ENCODE measurements at places on chromosomes 1 and 21.

DNA sequence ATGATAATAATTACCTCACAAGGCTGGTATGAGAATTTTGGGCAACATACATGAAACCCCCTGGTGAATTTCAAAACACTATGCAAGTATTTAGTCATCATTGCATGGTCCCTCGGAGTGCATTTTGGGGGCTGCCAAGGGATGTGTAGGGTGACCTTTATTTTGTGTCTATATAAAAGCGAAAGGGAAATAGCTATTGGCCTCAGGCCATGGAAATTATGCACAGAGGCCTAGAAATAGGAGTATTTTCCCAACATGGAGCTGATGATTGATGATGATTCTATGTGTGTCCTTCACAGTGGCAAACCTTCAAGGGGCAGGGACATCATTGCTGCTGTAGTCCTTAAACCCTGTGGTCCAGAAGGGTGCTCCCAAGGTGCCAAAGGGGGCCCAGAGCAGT is 265.5 kb downstream of the ST6GALNAC3 start:
- no peak for DNase-seq

DNA sequence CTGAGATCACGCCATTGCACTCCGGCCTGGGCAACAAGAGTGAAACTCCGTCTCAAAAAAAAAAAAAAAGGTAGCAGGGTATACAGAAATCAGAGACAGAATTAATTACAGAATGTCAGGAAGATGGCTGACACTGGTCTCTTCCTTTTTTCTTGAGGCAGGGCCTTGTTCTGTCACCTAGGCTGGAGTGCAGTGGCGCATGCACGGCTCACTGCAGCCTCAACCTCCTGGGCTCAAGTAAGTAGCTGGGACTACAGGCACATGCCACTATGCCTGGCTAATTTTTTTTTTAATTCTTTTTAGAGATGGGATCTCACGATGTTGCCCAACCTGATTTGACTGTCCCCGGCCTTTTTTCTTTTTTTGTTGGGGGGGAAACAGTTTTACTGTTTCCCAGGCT is 16.4 kb downstream of the RNU5D-1 start:
- DNase-seq: no peak

GRCh38 chr1:12568009-12568767 is 49.8 kb downstream of the DHRS3 start:
- peak; percentile 32 for DNase-seq

GRCh38 chr1:50332941-50333594 is 90.2 kb downstream of the DMRTA2 start:
- DNase-seq: peak; percentile 62

- peak; percentile 74 for DNase-seq
Observed at GRCh38 chr21:39006571-39007311, 176.5 kb downstream of the PSMG1 start.

DNA sequence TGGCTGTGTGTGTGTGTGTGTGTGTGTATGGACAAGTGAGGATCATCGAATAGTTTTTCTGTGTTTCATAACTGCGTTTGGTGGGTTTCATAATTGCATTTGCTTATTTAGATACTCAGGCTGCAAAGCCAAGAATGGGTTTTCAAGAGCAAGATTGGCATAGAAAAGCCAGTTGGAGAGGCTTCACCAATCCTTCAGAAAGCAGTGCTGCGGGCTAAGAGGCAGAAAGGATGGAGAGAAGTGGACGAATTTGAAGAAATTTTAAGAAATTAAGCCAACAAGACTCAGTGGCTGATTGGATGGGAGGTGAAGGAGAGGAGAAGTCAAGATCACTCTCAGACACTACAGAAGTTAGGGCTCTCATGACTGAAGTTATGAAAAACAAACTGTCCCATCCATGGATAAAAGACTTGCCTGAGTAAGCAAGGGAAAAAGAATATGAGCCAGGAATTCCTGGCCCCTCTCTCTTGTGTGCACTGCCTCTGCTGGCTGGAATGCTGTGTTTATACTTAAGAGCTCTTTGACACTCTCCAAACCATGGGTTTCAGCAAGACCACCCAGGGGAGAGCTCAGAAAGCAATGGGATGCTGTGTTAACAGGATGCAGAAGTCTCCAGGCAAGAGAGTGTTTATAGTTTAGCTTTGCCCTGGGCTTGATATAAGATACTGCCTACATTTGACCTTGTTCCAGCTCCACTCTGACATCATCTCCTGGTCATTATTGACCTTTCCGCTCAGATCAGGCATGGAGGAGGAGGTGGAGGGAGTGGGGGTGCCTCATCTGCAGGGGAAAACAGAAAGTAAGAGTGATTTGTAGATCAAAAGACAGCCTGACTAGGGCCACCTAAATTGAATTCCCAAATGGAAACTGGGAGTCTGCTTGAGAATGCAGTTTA is 232.0 kb upstream of the PLXNA2 start:
- no peak for DNase-seq

DNA sequence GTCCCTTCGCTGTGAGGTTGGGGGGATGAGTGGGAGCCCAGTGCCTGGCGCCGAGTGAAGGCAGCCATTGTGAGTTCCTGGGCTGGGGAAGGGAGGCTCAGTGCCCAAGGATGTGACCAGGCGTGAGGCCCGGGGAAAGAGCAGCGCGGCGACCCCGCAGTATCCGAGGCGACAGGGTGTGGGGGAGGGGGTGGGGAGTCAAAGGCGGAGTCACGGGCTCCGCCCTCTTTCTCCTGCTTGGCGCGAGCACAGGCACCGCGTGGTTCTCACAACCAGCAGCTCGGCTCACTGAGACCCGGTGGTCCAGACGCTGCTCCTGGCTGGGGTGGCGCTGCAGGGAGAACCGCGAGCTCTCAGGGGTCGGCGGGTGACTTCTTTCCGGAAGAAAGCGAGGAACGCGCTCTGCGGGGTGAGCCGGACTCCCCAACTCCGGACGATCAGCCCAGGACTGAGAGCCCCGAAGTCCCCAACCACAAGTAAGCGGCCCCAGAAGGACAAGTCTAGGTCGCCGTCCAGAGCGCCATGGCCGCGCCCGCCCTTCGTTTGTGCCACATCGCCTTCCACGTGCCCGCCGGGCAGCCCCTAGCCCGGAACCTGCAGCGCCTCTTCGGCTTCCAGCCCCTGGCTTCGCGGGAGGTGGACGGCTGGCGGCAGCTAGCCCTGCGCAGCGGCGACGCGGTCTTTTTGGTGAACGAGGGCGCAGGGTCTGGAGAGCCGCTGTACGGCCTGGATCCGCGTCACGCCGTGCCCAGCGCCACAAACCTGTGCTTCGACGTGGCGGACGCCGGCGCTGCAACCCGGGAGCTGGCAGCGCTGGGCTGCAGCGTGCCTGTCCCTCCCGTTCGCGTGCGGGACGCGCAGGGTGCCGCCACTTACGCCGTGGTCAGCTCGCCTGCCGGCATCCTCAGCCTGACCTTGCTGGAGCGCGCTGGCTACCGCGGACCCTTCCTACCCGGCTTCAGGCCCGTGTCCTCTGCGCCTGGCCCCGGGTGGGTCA is at the start of gene HPDL:
TSS of gene HPDL (plus strand) at position 269 of the 997 bp plus-strand sequence. CDS start at position 523, 254 bp downstream.
- peak; percentile 82 for DNase-seq

DNA sequence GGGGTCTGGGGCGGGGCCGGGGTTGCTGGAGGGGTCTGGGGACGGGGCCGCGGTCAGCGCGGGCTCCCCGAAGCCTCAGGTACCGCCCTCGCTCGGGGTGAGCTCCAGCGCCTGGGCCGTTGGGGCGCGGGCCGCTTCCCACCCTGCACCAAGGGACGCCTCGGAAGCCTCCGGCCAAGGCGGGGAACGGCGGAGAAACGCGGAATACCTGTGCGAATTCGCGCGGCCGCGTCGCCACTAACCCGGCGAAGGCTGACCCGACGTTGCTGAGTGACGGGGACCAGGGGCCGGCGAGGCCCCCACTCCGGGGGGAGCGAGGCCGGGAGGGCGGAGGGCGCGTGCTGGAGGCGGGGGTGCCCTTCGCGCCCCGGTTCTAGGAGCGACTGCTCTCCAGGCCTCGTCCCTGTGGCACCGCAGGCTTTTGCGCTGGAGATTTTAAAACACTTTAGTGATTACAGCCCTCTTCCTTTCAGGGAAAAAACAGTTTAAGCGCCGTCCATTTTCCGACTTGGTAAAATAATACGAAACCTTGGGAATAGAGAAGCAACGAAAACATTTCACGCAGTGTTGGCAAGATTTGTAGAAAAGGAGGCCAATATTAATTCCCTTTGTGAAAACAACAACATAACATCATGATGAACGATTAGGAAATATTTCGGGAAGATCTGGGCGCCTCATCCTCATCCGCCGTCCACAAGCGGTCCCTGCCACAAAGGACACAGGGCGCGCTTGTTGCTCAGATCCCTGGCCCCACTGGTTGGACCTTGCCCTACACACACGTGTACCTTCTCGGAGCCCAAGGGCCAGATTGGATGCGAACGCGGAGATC is 971 bp upstream of the GNG4 start:
- no peak for DNase-seq

- no peak for DNase-seq
Observed at GRCh38 chr1:224500796-224501195, 66.2 kb upstream of the WDR26 start.

- DNase-seq: no peak
Observed at GRCh38 chr1:212777151-212777550, 14.4 kb downstream of the NSL1 start.

GRCh38 chr21:38979271-38980121 is 173.8 kb downstream of the ETS2 start:
- DNase-seq: no peak

DNA sequence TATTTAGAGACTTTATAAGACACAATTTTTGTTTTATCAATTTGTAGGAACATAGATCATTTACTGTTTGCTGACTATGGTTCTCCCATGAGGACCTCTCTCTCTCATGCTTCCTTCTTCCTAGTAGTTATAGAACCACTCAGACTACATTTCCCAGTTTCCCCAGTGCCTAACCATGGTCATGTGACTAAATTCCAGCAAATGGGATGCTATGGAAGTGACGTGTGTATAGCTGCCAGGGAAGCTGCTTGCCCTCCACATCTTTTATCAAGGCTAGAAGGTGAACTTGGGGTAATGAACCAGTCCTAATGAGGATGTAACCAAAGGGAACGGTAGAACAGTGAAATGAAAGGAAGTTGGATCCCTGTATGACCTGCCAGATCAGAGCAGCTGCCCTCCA is 184.0 kb downstream of the MIS18A start:
- DNase-seq: no peak

GRCh38 chr1:238272145-238272544 is 381.4 kb upstream of the ZP4 start:
- DNase-seq: no peak

DNA sequence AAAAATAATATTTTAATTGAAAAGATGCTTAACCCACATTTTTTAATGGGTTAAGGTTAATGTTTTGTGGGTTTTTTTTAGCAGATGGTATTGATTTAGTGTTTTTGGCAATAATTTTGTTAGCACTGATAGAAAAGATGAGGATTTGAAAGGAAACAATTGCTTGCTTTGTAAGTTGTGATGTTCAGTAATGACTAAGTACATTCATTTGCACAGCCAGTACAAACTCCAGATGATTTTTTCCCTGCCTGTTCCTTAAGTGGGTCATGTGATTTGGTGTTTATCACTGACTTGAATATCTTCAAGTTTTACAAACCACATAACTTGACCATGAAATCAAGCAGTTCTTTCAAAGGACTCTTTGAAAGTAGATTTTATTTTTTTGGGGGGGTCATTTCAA is 15.0 kb downstream of the DISP1 start:
- no peak for DNase-seq

DNA sequence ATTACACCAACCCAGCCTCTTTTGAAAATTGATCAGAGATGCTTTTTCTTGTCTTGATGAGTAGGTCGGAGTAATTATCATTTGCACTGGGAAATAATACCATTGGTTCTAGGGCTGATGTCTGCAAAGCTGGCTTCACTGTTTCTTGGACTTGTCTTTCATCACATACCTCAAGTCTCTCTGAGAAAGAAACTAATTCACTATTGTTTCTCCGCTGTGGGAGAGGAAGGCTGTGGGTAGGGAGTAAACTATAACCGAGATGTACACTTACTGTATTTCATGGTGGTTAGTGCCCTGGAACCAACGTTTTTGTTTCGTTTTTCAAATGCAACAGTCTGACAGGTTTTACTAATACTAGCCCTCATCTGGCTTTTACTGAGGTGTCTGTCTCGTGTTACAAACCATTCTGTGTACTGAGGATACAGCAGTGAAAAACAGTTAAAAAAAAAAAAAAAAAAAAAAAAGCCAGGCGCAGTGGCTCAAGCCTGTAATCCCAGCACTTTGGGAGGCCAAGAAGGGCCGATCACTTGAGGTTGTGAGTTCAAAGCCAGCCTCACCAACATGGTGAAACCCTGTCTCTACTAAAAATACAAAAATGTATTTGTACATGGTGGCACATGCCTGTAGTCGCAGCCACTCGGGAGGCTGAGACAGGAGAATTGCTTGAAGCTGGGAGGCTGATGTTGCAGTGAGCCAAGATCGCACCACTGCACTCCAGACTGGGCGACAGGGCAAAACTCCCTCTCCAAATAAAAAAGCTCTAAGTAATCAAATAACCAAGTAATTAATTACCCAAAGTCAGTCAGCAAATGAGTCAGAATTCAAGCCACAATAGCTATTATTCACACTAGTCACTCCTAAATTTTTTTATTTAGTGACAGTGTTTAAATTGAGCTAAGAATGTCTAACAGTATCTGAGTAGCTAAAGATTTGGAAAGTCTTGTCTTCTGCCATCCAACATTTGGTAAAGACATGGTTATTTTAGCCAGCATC is 23.3 kb downstream of the TOMM20 start:
- DNase-seq: no peak

DNA sequence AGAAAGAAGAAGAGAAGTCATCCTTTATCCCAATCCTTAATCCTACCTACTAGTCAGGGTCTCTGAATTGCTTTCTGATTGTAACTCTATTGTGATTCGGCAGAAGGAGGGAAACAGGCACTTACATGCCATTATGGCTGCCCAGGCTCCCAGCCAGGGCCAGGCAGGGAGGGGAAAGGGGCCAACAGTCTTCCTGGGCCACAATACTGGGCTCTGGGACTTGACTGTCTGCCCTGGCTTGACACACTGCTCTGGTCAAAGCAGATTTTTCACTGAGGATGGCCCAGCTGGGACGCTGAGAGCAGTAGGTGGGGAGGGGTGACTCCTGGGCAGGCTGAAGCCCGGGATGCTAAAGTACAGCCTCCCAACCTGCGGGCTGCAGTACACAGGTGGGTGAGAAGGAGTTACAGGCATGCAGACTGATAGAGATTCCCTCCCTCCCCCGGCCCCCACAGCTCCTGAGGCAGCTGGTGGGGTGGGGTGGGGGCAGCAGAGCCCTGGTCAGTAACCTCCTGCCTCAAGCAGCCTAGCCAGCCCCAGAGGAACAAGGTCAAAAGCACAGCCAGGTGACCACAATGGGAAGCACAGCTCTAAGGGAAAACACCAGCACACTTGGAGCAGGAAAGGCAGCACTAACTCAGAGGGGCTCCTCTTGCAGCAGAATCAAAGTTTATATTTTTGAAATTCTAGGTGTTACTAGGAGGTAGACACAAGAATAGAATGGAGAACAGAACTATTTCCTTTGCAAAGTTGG is 25.3 kb downstream of the KCND3 start:
- DNase-seq: no peak

- no peak for DNase-seq
Observed at GRCh38 chr1:14681182-14681581, 82.7 kb downstream of the KAZN start.

- no peak for DNase-seq
Observed at GRCh38 chr1:66576645-66577044, 42.7 kb downstream of the SGIP1 start.

- DNase-seq: no peak
Observed at GRCh38 chr1:180598333-180598974, 33.4 kb upstream of the XPR1 start.

- no peak for DNase-seq
Observed at GRCh38 chr1:24657781-24658180, 14.7 kb downstream of the SRRM1 start.
